OCI-M1 (cell line): ENCODE measurements at places on chromosomes 5 and 9.

DNA sequence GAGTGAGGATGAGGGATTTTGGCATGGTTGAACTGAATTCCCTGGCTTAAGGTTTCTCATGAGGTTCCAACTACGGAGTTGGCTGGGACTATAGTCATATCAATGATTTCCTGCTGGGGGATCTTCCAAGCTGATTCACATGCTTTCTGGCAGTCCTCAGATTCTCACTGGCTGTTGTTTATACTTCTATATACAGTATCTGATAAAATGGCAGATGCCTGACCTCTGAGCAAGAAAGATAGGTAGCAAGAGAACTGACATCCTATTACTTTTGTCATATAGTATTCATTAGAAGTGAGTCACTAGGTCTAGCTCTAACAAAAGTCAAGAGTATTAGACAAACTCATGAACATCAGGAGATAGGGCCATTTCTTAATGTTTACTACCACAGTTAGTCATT is 440.9 kb upstream of the EDIL3 start:
- DNase-seq, result no peak

DNA sequence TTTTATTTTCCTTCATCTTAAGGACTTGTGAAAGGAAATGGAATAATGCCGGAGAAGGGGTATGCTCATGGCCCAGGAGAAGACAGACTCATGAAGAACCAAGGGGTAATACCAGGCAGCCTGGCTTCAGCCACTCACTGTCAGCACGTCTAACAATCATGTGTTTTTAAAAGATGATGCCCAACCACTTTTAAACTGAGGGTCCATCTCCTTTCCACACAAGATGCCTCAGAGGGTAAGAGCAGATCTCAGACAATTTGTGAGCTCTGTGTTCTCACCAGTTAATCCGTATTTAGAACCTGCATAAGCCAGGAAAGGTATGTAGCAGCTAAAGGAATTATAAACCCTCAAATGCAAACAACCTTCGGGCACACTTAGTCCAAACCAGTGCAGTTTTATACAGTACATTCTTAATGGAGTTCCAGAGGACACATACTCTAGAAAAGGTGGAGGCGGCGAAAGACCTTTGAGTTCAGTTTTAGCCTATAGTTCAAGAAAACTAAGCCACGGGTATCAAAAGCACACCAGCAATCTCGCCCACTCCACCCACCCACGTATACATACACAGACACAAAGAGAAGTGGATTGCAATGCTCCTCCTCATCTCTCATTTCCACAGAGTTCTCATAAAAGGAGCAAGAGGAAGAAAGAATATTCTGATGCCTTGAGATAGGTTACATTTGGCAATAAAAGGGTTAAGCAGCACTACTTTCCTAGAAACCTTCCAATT is 2.6 kb downstream of the DIAPH1 start:
- DNase-seq, result peak; percentile 47

DNA sequence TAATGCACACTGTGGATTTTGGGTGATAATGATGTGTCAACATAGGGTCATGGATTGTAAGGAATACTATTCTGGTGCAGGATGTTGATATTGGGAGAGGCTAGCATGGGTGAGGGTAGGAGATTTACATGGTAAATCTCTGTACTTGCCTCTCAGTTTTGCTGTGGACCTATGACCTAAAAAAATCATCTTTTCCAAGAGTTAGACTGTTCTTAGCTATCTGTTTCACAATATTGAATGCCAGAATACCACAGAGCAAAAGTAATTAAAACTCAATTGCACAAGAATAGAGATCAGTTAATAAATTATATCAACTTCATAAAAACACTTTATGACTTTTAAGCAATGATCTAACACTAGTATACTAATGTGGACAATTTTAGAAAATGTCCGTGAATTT is 651.6 kb downstream of the HTR1A start:
- DNase-seq, result no peak

- peak; percentile 66 for DNase-seq
Measured at GRCh38 chr5:41270423-41271251, 57.3 kb upstream of the C6 start.

DNA sequence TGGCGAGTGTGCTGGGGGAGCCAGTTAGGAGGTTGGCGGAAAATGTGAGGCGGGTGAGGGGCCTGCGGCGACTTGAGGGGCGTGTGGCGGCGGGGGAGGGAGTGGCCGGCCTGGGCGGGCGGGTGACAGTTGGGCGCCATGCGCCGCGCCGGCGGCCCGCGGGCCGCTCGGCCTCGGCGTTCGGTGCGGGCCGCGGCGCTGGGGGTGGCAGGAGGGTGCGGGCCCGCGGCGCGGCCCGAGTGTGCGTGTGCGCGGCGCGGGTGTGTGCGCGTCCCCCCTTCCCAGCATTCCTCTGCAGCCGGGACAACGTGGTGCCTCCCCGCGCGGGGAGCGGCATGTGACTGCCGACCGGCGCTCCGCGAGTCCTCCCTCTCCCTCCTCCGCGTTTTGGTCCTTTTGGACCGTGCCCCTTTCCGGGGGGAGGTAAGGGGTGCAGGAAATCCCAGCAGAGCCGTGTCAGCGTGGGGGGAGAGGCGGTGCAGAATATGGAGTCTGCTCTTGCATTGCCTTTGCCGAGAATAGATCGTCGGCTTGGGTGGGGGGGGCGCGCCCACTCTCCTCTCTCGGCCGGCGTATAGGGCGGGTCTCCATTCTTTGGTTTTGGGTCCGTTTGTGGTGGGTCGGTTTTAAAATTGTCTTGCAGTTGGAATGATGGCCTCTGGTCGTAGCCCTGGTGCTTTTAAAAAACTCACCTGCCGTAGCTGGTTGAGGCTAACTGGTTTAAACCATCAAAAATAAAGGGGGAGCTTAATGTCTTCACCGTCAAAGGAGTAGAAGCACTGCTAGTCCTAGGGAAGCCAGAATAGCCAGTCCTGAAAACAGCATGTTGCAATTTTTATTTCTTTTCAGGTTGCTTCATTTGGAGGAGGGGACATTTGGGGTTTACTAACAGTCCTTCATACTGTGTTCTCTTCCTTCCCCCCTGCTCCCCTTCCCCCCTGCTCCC is 2.0 kb downstream of the LARP1 start:
- DNase-seq, result peak; percentile 73

GRCh38 chr5:141879941-141880738 is 1.9 kb upstream of the PCDH1 start:
- DNase-seq, result no peak

- peak; percentile 97 for DNase-seq
Measured at GRCh38 chr5:72015103-72015548, 92.1 kb upstream of the MAP1B start.

DNA sequence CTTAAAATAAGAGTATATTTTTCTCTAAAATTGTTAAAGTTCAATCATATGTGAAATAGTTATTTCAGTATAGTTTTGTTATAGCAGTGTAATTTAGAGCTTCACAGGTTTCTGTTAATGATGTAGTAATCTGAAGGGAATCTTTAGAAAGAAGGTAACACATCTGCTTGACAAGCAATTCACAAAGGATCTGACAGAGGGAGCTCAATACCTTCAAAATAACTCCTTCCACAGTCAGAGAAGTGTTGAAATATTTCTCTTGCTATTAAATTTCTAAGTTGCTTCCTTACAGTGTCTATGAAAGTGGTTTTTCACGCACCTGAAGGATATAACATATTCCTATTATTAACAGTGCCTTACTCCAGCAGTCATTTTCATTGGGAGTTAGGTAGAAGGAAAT is 44.9 kb downstream of the SLC25A51 start:
- peak; percentile 15 for DNase-seq

DNA sequence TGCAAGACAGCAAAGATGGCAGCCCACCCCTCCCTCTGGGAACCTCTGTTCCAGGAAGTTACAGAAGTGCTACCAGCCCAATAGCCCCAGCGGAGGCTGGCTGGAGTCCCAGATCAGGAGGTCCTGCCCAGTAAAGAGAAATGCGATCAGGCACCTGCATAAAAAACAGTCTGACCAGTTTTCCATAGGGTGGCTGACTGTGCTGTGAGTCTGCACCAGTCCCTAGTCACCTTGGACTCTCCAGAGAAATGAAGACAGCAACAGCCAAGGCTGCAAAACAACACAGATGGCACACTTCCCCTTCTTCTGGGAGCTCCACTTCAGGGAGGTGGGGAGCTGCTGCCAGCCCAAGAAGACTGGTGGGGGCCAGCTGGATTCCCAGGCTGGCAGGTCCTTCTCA is 265.5 kb upstream of the PCSK5 start:
- DNase-seq, result no peak

DNA sequence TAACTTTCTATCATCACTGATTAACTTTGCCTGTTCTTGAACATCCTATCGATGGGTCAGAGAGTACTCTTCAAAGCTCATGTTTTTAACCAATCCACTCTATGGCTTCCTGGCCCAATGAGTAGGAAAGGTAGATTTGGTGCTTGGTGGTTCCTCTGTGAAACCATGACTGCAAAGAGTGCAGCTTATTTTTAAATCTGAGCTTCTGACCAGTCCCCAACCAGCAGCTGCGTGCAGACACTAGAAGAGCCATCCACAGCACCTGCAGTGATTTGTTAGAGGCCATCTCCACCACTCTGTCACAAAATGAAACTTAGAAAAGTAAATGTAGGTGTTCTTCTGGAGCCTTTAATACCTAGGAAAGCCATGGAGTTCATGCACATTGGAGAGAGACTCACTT is 107.3 kb upstream of the WWC1 start:
- DNase-seq, result no peak

DNA sequence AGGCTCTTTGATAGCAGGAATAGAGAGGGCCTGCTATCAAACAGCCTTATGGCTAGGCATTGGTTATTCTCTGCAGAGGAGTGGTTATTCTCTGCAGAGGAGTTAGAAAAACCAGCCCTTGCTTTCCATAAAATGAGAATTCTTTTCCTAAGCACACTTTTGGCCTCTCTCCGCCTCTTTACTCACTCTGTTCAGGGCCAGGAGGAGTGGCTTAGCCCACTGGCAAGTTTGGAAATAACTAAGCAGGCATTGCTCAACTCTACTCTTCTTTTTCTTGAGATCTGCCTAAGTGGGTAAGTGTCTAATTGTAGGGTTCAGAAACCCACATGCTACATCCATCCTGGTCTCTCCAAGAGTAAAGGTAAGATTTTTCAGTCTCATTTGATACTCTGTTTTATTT is 341.7 kb downstream of the KIAA0825 start:
- DNase-seq, result no peak

DNA sequence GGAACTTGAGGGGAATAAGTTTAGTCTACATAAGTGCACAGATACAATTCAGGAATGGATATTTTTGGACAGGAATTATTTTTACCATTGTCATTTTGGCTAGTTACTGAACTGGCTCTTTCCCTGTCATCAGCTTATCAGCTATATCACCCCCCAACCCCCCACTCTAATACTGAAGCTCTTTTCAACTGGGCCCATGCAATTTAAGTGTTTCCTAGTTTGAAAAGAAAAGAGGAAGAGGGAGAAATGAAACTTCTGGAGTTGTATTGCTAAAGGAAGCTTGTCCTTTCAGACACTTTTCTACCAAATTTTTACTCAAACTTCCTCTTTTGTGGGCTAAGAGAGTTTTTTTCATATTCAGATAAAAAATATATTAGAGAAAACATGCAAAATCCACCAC is 18.5 kb upstream of the TIMD4 start:
- DNase-seq, result peak; percentile 68

- no peak for DNase-seq
Measured at GRCh38 chr5:13898569-13898968, 45.9 kb downstream of the DNAH5 start.

GRCh38 chr5:121325930-121326329 is 525.8 kb upstream of the FTMT start:
- no peak for DNase-seq

DNA sequence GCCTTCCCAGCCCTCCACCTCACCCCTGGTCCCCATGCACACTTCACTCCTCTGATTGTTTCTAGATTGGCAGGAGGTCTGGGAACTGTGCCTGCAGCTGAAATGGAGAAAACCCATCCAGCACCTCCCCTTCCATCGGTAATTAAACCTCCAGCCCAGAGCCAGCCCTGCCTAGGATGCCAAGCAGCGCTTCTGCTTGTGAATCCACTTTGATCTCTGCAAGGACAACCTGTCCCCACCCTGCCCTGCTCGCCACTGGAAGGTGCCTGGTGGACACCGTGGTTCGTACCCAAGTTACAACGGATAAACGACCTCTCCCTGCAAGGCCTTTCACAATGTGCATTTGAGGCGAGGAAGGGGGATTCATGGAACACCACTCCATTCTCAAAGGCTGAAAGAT is 50.6 kb downstream of the IRX2 start:
- DNase-seq, result no peak

- no peak for DNase-seq
Measured at GRCh38 chr9:15069106-15069505, 158.9 kb upstream of the FREM1 start.

DNA sequence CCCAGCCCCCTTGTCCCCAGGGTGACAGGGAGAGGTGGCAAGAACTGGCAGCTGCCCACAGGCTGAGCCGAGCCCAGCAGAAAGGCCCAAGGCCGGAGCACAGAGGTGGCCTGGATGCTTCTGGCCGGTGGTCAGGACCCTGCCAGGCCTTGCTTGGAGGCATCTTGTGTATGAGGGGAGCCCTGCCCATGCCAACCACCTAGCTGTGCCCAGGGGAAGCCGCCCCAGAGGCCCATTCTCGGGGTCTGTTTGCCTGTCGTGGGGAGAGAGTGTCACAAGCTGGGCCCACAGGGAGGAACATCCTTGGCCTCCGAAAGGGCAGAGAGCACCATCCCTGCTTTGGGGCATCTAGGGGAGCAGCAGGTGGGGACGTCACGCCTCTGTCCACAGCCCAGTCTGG is 10.0 kb downstream of the NKD2 start:
- no peak for DNase-seq

- no peak for DNase-seq
Measured at GRCh38 chr5:150068961-150069645, 17.3 kb downstream of the CSF1R start.

DNA sequence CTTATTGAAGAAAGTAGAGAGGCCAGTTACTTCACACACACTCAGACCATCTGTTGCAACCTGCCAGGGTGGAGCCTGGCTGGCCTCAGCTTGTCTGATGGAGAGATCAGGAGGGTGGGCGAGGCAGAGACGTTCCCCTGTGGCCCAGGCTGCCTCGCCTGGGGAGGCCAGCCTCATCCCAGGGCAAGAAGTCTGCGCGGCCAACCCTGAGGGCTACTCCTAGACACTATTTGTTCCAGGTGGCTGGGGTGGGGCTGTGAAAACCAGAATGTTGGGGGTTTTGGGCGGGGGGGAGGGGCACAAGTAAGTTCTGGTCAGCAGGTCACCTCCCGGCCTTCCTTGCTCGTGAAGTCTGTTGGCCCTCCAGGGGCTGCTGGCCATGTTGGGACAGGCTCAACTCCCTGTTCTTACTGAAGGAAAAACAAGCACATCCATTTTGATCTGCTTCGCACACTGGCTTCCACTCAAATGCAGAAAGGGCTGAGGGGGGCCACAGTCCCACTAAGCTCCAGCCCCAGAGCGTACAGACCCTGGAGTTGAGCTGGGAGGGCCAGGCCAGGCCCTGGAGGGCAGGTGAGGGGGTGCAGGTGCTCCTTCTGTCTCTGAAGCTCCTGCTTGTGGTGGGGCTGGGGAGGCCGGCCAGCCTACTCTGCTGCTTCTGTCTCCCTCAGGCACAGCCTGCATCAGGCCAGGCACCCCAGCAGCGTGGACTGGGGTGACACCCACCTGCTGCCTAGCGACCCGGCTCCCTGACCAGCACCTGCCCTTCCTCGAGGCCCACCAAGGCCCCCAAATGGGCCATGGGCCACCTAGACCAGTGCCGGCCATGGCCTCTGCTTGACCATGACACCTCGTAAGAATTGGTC is 46.6 kb downstream of the SECISBP2 start:
- no peak for DNase-seq
